ENCODE measurements at places on chromosomes 4 and X.

DNA sequence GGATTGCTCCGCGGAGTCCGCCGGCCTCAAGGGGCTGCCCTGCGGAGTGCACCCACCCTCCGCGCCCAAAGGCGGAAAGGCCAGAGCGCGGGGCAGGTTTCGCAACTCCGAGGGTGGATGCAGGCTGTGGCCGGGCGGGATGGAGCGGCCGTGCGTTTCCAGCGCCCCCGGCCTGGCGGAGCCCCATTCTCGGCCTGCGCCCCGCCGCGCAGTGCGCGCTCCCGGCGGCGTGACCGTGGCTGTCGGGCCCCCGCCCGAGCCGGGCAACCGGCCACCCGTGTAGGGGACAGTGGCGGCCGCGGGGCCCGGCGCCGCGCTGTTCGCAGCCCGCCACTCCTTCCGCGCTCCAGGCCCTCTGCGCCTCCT is 331 bp downstream of the SETD7 start:
- no peak for DNase-seq

DNA sequence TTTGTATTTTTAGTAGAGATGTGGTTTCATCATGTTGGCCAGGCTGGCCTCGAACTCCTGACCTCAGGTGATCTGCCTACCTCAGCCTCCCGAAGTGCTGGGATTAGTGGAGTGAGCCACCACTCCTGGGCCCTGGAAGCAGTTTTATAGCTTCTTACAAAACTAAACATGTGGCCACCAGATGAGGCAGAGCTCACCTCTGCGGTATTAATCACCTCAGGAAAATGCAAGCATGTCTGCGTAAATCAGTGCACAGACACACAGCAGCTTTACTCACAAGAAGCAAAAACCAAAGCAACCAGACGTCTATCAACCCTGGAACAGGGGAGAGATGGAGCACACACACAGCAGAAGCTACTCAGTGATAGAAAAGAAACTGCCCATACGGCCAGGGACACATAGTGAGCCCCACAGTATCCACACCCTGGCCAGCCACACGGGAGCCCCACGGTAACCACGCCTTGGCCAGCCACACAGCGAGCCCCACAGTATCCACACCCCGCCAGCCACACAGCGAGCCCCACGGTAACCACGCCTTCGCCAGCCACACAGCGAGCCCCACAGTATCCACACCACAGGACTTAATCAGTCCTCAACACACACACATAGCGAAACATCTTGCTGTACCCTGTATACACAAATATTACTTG is 30.2 kb downstream of the PPP2R3B start:
- DNase-seq: peak; percentile 91

GRCh38 chrX:137424679-137425078 is 141.2 kb upstream of the ZIC3 start:
- no peak for DNase-seq

DNA sequence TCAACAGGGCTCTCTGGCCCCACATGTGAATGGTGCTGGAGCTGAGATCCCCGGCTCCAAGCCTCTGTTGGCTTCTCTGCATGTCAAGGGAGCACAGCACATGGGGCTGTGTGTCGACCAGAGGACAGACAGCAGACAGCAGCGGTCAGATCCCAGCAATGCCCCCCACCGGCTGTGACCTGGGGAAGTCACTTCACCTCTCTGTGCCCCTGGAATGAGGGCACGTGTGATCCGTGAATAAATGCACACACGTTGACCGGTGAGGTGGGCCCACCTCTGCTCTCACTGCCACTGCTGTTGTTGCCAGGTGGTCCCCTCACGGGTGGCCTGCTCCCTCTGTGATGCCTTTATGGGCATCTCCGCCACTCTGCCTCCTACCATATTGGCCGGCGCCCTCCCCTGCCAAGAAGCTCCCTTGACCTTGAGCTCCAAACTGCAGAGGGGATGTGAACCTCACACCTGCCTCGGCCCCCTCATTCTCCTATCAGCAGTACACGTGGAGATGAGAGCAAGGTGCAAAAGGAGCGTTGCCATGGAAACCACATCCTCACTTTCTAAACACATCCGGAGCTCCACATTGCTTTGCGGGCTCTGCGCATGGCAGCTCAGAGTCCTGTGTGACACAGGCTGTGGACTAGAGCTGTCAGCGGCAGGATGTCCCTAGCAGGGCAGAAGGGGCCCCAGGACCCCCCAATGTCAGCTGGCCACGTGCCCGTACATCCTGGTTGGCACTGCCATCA is 75.4 kb downstream of the ABLIM2 start:
- no peak for DNase-seq

- no peak for DNase-seq
These were observed 300.1 kb upstream of the DDX53 start for GRCh38 chrX:22699581-22700091.

DNA sequence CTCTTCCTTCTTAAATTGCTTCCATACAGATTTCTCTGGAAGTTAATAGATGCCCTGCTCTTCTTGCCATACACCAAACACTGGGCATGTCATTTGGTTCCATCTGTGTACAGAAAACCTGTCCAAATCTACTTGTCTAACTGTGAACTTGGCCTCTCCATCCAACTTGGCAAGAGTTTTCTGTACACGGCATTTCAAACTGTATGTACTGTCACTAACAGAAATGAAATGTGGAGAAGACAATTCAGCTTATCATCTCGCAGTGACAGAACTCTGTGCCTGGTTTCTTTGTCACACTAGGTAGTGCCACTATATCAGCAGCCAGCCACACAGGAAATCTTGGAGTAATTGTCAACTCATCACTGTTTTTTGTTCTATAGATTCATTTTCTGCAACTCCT is 58.2 kb downstream of the CXXC4 start:
- DNase-seq: no peak

- no peak for DNase-seq
These were observed 52.5 kb downstream of the SORCS2 start for GRCh38 chr4:7244751-7245320.

- no peak for DNase-seq
These were observed 122.7 kb upstream of the CBR4 start for GRCh38 chr4:169132561-169133305.
